ENCODE measurements at places on chromosomes 16 and 17.

- DNase-seq = no peak
Measured at GRCh38 chr16:503150-504071, 24.1 kb upstream of the CAPN15 start.

GRCh38 chr17:28193241-28193640 lies 125.8 kb upstream of the TMEM97 start:
- no peak for DNase-seq

GRCh38 chr16:2386990-2387389 lies 42.3 kb upstream of the CCNF start:
- DNase-seq = no peak

DNA sequence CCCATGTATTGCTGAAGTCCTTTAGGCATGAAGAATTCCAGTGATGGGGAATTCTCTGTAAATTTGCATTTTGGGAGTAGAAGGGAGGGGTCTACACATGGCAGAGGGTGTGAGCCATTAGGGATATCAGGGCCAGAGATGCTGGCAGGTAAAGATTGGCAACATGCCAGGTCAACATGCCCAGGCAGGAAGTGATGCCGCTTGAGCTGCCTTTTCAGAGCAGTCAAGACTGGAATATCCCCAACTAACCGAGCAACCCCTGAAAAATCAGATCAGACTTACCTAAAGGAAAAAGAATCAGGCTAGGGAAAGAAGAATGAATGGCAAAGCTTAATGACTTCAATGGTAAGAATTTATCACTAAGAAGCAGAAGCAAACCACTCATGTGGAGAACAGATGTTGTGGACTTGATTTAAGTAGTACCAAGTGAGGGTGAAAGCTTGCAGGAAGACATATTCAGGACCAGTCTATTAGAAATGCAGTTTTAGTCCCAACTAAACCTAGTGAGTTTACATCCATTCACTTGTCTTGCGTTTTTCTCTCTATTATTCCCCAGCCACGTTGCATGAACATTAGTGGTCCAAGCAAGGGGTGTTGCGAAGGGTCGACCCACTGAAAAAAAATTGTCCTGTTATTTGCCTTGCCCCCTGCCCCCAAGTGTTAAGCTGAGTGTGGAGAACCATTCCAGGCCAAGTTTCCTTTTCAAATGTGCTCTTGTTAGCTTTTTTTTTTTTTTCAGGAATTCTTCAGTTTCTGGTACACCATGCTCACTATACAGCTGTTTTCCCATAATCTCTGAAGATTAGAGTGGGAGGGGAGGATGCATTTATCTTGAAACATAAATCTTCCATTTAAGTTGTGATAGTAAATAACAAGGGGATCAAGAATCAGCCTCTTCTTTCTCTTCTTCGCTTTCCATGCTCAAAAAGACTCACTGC lies 105.2 kb downstream of the ABCA8 start:
- DNase-seq = no peak

GRCh38 chr17:48368352-48368908 lies 61.6 kb downstream of the SKAP1 start:
- DNase-seq = no peak

- peak; percentile 50 for DNase-seq
Measured at GRCh38 chr17:76240461-76241203, at the start of gene RNF157. Gene RNF157 (minus strand): TSS chr17:76240493. CDS start chr17:76240240, 253 bp downstream.

DNA sequence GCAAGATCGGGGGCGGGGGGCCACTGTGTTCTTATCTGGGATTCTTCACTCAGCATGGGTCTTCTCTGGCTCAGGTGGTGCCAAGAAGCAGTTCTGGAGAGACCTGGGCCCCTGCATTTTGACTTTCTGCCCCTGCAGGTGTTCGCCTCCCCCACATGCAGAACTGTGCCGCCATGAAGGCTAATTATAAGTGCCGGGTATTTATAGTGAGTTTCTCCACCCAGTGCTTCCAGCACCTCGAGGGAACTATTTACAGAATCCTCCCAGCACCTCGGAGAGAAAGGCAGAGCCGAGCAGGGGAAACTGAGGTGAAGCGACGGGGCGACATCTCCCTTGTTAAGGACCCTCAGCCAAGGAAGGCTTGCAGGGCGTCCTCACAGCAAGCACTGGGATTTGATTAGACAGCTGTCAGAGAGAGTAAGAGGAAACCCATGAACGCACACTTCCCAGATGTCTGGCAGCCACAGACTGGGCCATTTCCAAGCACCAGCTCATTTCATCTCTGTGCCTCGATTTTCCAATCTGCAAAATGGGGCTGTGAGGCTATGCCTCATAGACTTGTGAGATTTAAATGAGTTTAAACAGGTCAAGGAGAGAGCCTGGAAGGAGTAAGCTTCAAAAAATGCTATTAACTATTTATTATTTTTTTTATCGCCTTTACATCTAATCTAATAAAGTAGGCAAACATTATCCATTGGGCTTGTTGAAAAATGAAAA lies 36.4 kb upstream of the GRIN2A start:
- DNase-seq = no peak

DNA sequence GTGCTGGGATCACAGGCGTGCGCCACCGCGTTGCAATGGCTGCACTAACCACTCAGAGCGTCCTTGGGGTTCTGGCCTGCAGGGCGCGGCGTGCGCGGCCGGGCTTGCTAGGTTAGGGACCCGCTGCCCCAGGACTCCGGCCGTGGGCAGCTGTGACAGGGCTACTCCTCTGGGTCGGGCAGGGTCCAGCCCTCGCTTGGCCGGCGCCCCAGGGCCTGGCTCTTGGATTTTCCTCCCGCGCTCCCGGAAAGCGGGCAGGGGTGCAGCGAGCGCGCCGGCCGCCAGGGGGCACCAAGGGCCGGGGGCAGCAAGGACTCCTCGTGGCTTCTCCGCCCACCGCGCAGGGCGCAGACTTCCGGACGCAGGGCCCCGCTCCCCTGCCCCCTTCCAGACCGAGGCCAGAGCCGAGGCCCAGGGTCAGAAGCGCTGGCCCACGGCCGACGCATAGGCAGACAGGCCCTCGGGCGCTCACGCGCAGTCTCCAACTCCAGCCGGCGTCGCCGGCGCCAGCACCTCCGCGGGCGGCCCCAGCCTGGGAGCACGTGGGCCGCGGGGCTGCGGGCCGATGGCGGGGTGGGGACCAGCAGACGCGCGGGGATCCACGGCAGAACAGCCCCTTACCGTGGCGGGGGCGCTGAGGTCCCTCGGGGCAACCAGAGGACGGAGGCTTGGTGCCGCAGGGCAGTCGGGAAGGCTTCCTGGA lies 355 bp downstream of the TLE7 start:
- DNase-seq = no peak

GRCh38 chr17:48060249-48060648 lies 12.1 kb downstream of the NFE2L1 start:
- no peak for DNase-seq

GRCh38 chr16:21990381-21990944 lies 10.5 kb downstream of the PDZD9 start:
- no peak for DNase-seq

DNA sequence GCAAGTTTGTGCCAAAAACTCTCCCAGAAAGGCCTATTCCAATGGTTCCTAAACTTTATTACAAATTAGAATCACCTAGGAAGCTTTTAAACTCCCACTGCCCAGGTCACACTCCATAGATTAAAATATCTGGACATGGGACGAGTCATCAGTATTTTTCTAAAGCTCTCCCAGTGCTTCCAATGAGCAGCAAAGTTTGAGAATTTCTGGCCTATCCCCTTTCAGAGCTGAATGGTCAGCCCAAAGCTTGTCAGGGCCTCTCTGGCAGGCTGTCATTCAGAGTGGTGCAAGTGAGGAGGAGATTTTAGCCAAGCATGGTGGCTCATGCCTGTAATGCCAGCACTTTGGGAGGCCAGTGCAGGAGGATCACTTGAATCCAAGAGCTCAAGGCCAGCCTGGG lies 2.4 kb downstream of the BCL6B start:
- DNase-seq = no peak

GRCh38 chr17:685006-685405 lies 29.6 kb downstream of the VPS53 start:
- DNase-seq = no peak

- no peak for DNase-seq
Measured at GRCh38 chr16:2507665-2508064, 6.1 kb upstream of the ATP6V0C start.

DNA sequence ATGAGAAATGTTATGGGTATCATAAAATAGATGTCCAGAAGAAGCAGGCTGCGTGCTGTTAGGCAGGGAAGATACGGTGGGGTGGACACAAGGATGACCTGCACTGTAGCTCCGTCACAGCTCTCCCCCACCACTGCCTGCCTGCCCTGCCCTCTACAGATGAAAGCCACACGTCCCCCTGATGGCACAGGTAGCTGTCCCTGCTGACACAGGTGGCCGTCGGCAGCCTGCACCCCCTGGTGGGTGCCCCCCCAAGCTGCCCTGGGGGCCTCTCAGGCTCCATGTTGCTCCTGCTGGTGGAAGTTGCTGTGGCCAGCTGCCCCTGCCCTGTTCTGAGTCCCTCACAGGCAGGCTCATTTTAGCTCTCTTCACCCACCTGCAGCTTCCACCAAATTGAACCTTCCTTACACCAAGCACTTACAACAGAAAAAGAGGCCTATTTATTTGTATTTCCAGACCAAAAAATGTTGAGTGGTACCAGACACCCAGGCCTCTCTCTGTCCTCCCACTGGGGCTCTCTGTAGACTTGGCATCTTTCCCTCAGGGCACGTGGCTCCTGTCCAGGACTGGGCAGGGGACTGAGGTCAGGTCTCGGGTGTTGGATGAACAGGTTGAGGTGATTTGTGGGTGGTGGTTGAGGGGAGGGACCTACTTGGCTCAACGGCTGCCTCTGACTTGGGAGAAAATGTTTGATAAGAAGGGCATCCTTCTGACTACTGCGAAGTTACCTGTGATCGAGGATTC lies 50.1 kb upstream of the CACNG5 start:
- no peak for DNase-seq

GRCh38 chr16:10428433-10429168 lies 42.7 kb downstream of the ATF7IP2 start:
- no peak for DNase-seq

DNA sequence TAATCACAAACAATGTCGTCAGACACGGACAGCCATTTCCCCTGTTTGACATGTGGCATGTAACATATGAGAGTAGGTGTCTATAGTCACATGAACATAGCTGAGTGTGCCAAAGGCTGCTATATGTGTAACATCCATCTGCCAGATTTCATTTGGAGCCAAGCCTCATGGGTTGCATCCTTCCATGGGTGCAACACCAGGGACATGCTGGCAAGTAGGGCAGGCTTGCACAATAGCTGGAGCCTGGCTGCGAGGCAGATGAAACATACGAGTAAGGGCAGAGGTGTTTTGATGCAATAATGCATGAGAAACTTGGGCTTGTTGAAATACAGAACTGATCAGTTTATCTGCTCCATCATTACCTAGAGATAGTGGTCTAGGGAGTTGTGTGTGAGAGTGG lies 9.0 kb upstream of the ZNF689 start:
- DNase-seq = no peak

DNA sequence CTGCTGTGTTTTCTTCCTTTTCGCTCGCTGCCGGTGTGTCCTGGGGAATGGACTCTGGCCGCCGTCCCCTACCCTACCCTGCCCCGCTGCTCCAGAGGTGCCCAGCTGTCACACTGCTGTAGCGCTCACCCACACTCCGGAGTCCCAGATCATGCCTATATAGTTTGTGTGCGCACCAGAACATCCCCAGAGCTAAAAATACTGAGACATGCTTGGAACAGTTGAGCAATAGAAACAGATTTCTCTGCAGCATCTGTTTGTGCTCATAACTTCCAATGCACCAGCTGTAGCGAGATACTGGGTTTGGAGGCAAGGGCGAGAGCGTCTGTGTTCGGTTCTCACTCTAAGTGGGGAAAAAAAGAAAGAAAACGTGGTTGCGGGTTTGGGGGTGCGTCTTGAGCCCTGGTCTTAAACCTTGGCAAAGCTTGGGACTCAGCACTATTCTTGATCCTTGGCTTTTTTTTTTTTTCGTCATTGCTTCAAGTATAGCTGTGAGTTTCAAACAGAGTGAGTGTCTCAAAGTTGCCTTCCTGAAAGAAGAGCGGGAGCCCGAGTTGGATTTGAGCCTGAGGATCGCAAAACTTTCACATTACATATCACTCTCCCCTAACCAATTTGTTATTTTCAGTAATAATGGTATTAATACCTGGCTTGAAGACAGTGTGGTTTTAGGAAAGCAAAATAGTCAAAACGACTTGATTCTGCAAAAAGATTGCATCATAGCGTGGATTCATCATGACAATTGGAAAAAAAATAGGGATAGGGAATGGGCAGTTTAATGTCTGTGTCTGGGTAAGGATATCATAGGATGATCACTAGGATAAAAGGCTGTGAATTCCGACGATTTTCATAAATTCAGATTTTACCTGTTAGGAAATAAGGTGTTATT lies 621 bp downstream of the KCNJ2 start:
- no peak for DNase-seq

DNA sequence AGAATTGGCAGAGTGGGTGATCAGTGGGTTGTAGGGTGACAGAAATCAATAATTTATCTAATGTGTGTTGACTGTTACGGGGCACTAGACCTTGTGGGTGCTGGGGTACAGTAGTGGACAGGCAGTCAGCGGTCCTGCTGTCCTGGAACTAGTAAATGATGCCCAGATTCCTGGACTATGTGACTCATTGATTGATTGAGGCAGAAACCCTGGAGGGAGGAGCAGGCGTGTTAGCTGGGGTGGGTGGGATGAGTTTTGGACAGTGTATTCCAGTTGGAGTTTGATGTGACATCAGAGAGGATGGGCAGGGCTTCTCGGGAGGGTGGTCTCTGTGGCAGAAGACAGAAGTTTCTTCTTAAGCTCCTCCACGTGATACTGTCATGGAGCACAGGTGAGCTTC lies 24.4 kb downstream of the PRMT7 start:
- no peak for DNase-seq

- DNase-seq = no peak
Measured at GRCh38 chr17:75325827-75326225, 36.6 kb upstream of the SLC25A19 start.

DNA sequence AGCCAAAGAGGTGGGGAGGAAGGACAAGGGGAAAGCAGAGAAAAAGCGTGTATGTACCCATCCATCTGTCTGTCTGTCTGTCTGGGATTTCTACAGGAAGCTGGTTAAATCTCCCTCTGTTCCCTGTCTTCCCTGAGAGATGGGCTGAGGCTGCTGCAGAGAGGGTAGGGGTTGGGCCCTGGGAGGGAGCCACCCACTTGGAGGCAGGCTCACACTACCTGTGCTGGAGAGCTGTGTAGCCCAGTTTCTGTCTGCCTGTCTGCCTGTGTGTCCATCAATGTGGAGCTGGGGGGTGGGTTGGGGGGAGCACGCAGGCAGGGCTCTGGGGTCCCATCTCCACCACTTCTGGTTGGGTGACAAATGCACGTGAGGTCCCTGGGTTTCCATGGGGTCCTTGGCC lies 18.6 kb upstream of the C17orf113 start:
- DNase-seq = no peak

DNA sequence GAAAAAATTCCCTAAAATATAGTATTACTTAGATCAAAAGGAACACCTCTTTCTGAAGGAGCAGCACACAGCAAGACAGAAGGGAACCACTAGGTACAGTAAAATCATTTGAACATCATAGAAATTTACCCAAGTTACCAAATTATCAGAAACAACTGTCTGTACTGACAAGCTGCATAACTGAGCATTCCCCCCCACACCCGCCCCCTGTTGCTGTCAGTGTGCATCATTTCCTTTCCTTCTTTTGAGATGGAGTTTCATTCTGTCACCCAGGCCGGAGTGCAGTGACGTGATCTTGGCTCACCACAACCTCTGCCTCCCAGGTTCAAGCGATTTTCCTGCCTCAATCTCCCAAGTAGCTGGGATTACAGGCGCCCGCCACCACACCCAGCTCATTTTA lies 120.7 kb downstream of the TRIM37 start:
- DNase-seq = no peak

Data from activated T-cell treated with anti-CD3 and anti-CD28 coated beads for 24 hours (primary cell).